ENCODE measurements at places on chromosomes 7 and 10.

- no peak for DNase-seq
Observed at GRCh38 chr10:124271676-124272075, 147.0 kb downstream of the OAT start.

GRCh38 chr10:104631946-104632345 is 9.1 kb upstream of the SORCS3 start:
- DNase-seq = no peak

GRCh38 chr7:63899691-63900393 is 98.8 kb upstream of the ZNF722 start:
- DNase-seq = no peak

- DNase-seq = peak; percentile 10
Observed at GRCh38 chr7:91034459-91035368, 229.5 kb upstream of the FZD1 start.

DNA sequence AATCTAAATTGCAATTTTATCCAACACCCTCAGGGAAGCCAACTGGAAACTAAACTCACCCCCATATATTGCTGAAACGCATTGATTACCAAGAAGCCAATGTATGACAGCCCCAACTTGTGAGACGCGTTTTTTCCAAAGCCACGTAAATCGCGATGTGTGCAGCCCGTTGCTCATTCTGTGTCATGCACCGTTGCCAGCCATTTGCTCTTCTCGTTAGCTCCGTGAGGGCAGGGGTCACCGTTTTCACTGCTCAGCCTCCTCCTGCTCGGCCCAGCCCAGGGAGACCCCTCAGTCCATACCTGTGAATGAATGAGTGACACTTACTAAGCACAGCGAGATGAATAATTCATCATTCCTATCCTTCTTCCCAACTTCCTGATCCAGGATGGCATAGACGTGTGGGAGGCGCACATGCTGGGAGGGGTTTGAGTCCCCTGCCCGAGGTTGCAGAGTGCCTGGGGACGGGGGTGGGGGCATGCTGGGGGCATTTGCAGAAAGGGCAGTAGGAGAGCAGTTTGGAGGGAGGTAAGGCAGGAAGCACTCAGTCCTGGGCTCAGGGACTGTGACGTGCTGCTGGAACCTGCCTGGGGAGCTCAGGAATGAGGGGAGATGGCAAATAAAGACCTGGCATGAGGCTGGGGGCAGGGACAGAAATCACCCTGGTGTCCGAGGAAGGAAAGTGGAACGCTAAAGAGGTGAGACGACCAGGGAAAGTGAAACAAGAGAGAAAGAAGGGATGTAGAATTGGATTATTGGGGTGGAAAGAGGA is 104.2 kb upstream of the SDK1 start:
- no peak for DNase-seq

- no peak for DNase-seq
Observed at GRCh38 chr10:111522551-111522950, 445.7 kb downstream of the ADRA2A start.

- no peak for DNase-seq
Observed at GRCh38 chr10:50439187-50439586, 184.6 kb downstream of the SGMS1 start.

GRCh38 chr10:133176546-133176945 is 16.5 kb downstream of the KNDC1 start:
- DNase-seq = no peak

DNA sequence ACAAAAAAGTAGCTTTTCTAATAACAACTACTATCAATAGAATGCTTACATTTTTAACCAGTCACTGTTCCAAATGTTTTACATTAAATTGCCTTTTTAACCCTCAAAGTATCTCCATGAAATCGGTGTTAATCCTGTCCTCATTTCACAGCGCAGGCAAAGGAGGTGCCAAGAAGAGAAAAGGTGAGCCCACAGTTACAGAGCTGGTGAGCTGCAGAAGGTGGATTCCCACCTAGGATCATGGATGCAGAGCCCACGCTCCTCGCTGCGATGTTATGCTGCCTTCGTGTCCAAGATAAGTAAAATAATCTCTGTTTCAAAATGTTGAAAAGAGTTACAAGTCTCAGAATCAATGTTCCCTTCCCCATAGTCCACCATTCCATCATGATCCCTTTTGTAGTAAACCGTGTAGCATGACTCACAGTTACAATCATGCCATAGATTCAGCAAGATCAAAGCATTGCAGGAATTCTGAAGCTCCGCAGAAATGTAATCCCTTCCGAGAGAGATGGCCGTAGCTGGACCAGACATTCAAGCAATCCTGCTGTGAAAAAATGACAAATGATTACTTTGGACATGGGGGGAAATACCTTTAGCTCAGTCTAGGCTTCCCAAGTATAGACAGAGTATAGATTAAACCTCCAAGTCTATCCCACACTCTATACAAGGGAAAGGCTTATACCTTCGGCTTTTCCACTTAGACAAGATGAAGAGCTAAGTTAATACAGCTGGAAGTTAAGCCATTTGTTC is 394.7 kb upstream of the AKR1E2 start:
- no peak for DNase-seq

DNA sequence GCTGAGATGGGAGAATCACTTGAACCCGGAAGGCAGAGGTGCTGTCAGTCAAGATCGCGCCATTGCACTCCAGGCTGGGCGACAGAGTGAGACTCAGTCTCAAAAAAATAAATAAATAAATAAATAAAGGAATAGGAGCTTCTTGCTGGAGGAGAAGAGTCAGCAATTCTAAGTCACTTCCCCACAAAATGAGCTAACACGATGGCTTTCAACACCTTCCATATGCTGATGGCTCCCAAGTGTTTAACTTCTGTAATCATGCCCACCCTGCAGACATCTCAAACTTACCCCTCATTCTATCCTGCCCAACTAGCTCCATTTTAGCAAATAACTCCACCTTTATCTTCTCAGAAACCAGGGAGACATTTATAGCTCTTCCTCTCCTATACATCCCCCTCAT is 21.2 kb downstream of the PSAP start:
- DNase-seq = no peak

- DNase-seq = no peak
Observed at GRCh38 chr10:102634686-102635085, 9.6 kb upstream of the TRIM8 start.
